ENCODE measurements at places on chromosomes 11 and 22.
A peak's percentile ranks its signal among the peaks of the same experiment; 100 is the strongest.

- no peak for DNase-seq
These were observed 119.8 kb downstream of the SPON1 start for GRCh38 chr11:14082338-14082737.

DNA sequence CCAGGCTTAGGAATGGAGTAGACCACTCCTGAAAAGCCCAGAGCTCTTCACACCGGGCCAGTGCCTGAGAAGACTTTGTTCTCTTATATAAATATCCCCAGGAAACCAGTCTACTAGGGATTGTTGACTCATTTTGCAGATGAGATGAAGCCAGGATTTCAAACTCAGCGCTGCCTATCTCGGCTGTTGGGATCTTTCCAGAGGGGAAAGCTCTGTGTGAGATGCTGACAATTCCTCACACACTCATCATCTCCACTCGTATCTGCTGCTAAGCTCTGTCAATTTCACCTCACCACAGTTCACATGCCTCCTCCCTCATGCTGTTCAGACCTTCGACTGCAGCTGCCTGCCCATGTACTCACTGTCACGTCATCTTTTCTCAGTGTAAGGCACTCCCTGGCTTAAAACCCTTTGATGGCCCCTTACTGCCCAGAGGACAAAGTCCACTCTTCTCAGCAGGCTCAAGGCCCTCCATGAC lies 12.5 kb downstream of the USH1C start:
- DNase-seq, result peak; percentile 59

GRCh38 chr22:38110863-38111852 lies 674 bp upstream of the BAIAP2L2 start:
- no peak for DNase-seq

- DNase-seq, result peak; percentile 88
These were observed at the start of gene HMOX1 for GRCh38 chr22:35380537-35381423. TSS of gene HMOX1 (plus strand) at chr22:35381096. CDS start at chr22:35381174, 78 bp downstream.

GRCh38 chr11:13897646-13898276 lies 64.8 kb upstream of the SPON1 start:
- DNase-seq, result no peak

GRCh38 chr11:706957-707816 lies 1.2 kb downstream of the EPS8L2 start:
- DNase-seq, result no peak

DNA sequence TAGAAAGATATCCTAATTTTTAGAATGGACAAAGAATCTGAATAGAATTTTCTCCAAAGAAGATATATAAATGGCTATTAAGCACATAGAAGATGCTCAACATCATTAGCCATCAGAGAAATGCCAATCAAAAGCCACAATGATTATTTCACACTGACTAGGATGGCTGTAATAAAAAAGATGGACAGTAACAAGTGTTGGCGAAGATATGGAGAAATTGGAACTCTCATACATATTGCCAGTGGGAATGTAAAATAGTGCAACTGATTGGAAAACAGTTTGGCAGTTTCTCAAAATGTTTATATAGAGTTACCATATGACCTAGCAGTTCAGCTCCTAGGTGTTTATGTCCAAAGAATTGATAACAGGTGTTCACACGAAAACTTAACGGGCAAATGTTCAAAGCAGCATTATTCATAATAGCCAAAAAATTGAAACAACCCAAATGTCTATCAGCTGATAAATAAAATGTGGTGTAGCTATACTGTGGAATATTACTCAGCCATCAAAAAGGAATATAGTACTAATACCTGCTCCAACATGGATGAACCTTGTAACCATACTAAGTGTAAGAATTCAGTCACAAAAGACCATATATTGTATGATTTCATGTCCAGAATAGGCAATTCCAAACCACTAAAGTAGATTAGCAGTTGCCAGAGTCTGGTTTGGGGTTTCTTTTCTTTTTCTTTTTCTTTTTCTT lies 29.7 kb downstream of the ART5 start:
- DNase-seq, result no peak

DNA sequence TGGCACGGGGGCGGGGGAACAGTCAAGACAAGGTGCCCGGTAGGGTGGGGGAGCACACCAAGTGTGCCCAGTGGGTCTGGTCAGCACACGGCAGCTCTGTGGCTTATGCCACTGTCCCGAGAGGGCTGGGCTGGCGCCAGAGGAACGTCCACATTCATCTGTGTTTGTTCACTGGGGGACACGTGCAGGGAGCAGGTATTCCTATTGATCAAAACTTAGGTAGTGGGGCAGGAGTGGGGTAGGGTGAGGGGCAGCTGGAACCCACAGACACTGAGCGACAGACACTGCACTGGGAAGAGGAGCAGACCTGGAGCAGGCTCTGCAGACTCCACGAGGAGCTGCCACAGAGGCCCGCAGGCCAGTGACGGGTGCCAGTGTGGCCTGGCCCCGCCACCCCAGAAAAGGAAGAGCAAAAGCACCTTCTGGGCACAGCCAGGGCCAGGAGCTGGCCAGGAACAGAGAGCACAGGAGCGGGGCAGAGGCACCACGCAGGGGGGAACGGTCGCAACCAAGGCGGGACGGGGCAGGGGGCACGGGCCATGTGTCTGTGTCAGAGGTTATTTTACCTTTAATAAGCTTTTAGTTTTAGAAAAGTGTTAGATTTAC lies 2.1 kb upstream of the MOB2 start:
- no peak for DNase-seq

- DNase-seq, result peak; percentile 65
These were observed 91.0 kb downstream of the FEZ1 start for GRCh38 chr11:125404811-125405790.

GRCh38 chr22:45884201-45885062 lies 92.5 kb downstream of the WNT7B start:
- DNase-seq, result peak; percentile 51

- no peak for DNase-seq
These were observed 107.5 kb downstream of the NAV2 start for GRCh38 chr11:19820100-19820499.

GRCh38 chr11:128483211-128483788 lies 104.1 kb downstream of the ETS1 start:
- DNase-seq, result no peak

GRCh38 chr11:11409901-11410300 lies 56.9 kb upstream of the CSNK2A3 start:
- no peak for DNase-seq

- DNase-seq, result no peak
These were observed 9.4 kb downstream of the IGLL1 start for GRCh38 chr22:23570681-23571080.

- no peak for DNase-seq
These were observed 6.1 kb downstream of the PLEKHA7 start for GRCh38 chr11:17008099-17008498.

DNA sequence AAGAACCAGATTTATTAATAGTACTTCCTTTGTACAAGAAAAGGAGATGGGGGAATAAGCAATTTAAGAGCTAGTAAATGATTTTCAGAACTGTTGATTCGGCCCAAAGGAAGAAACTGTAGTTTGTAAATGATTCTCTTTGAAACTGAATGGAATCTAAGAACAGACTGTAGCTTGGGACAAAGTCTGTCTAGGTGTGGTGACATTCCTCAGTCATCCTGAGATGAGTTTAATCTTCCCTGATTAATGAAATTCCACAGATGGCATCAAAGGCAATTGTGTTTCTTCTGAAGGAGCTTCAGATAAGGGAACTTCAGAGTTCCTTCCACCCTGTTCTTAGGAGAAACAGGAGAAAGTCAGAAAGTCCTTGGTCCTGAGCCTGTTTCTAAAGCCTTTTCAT lies 2095.9 kb downstream of the LRRC4C start:
- no peak for DNase-seq

DNA sequence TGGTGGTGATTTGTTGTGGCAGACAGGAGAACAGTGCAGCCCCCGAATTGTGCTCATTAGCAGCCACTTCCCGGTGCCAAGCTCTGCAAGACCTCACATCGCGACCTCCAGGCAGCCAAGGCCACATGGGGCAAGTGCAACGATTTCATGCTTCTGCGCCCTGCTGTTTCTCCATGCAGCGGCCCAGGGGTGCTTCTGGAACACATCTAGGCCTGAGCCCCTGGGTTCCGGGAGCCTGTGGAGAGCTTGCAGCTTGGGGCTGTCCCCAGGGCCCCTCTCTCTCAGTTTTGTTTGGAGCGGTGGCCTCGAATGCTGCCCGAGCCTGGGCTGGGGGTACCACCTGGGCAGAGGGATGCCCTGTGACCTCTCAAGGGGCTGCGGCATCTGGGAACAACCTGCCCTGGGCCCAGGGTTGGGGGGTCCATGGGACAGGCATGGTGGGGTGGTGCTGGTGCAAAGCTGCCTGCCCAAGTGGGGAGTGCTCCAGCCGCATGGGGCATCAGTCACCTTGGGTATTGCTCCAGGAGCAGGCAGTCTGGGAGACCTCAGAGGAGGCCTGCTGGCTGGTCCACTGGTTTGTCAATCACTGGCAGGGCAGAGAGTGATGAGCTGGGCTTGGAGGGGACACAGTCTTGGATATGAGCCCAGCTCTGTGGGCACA lies 51.9 kb downstream of the TPCN2 start:
- no peak for DNase-seq

GRCh38 chr22:46738647-46739093 lies 618 bp upstream of the CERK start:
- DNase-seq, result no peak

- DNase-seq, result peak; percentile 9
These were observed 102.4 kb upstream of the FSHB start for GRCh38 chr11:30128269-30128932.

- DNase-seq, result peak; percentile 58
These were observed at the start of gene RIC3 for GRCh38 chr11:8168485-8169257. TSS of gene RIC3 (minus strand) at chr11:8169025. CDS start at chr11:8168989, 36 bp downstream.

DNA sequence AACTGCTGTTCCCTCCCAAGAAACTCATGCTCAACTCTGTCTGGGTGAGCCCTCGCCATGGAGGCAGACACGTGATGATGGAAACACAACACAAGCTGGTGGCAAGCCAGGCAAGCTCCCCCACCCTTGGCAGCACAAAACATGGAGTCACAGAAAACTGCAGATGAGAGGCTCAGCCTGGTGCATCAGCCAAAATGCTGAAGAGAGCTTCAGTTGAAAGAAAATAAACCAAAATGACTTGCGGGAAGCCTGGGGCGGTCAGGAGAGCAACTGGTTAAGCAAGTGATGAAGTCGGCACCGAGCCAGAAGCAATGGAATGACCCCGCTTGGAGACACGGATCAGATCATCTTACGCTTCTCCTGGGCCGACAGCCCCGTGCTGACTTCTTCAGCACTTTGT lies 68.3 kb downstream of the C11orf58 start:
- DNase-seq, result peak; percentile 51

DNA sequence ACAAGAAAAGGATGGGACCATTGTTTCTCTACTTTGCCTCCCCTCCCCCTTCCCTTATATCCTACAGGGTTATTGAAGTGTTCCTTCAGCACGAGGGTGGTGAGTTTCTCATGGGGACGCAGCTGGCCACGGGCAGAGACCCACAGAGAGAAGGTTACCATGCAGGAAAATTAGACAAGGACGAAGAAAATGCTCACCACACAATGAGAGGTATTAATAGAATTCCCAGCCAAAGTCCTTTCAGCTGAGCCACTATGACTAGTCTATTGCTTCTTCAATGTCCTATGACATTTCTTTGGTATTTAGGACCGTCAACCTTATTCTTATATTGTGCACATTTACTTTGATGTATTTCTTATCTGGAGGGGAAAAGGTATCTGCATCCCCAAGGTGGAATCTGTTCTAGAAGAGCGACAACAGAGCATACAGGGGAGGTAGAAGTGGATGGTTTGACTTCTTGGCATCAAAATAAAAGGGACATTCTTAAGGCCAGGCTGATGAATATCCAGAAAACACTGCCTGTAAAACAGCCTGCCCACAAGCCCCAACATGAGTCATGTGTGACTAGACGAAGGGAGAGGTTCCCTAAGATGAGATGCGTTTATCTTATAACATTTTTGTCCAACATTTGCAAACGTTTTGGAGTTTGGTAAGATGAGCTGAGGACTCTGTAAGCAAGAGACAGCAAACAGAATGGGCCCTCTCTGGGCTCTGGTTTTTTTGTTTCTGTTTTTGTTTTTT lies 209.8 kb upstream of the NARS2 start:
- DNase-seq, result peak; percentile 46

DNA sequence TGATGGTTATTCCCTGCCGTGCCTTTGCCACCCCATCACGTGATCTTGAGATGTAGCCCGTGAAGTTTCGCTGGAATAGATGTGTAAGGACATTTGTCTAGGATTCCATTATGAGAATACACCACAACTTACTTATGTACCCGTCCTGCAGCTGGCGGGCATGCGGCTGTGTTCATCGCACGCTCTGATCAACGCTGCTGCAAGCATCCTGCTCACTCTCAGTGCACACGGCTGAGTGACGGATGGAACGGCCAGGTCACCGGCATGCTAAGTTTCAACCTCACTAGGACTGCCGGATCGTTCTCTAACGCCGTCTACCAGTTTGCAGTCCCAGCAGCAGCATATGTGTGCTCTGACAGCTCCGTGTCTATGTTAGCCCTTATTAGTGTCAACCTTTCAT lies 44.6 kb downstream of the APOL1 start:
- DNase-seq, result no peak

GRCh38 chr11:27385245-27385644 lies 22.2 kb upstream of the CCDC34 start:
- DNase-seq, result peak; percentile 74

GRCh38 chr22:47291565-47292495 lies 529.4 kb downstream of the TBC1D22A start:
- no peak for DNase-seq

- DNase-seq, result no peak
These were observed 51.8 kb downstream of the C11orf96 start for GRCh38 chr11:43994196-43994595.

DNA sequence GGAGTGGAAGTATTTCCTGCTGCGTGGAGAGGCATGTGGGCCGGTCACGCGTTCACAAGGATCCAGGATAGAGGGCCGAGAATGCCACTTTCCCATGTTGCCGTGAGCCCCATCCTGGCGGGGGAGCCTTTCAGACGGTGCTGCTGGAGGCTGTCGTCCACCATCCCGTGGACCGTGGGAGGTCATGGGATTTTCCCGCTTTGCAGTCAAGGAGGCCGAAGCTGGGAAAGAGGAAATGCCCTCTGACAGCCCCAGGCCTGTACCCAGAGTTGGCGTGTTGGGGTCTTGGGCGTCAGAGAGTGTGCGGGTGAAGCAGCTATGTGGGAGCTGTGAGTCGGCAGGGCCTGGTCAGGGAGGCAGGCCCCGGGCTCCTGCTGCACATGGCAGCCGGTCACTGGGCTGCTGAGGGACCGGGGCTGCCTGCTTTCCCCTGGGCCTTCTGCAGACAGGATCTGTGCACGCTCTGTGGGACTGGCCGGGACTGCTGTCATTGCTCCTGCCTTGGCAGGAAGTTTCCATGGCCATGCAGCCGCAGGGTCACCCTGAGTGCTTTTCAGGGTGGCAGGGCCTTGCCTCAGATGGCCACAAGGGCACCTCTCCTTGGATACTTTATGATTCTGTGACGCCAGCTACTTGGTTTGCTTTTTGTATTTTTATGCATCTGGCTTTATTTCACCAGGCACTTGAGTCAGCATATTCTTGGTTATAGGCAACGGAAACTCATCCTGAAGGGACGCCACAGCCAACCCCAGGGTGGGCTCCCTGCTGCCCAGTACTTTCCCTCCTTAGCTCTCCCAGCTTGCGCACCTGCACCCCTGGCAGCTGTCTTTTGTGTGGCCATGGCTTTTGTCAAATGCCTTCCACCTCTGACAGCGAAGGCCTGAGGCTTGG lies 52.4 kb downstream of the AP2A2 start:
- no peak for DNase-seq

Measured in Daoy (cell line).